ENCODE measurements at places on chromosomes 2 and 18.

- no peak for DNase-seq
Measured at GRCh38 chr2:27664154-27664574, 475 bp downstream of the SLC4A1AP start.

DNA sequence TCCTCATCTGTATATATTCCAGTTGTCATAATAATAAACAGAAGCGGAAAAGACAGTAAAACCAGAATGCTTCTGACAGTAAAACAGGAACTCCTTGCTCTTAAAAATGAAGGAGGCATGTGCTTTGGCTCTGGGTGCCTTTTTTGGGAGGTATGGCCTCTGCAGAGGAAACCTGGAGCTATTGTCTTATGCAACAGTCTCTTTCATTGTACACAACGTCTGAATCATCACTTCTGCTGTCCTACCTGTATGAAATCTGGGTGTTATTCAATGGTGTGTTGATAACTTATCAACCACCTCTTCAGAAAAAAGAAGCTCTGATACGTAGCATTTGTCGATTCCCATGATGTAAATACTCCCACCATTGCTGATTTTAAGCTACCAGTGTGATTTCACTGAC lies 64.8 kb downstream of the CDCA7 start:
- no peak for DNase-seq

- DNase-seq: no peak
Measured at GRCh38 chr2:2830576-2830975, 499.5 kb upstream of the MYT1L start.

- DNase-seq: no peak
Measured at GRCh38 chr2:26849056-26849999, 1.4 kb downstream of the DPYSL5 start.

- DNase-seq: no peak
Measured at GRCh38 chr2:79640001-79640400, 127.2 kb downstream of the CTNNA2 start.

- DNase-seq: no peak
Measured at GRCh38 chr2:64978514-64979268, 10.5 kb upstream of the SLC1A4 start.

GRCh38 chr18:58284699-58285448 lies 240.8 kb downstream of the NEDD4L start:
- no peak for DNase-seq

- DNase-seq: no peak
Measured at GRCh38 chr2:12192762-12193161, 446.3 kb downstream of the LPIN1 start.

GRCh38 chr18:79589601-79590091 lies 90.0 kb upstream of the CTDP1 start:
- DNase-seq: no peak

DNA sequence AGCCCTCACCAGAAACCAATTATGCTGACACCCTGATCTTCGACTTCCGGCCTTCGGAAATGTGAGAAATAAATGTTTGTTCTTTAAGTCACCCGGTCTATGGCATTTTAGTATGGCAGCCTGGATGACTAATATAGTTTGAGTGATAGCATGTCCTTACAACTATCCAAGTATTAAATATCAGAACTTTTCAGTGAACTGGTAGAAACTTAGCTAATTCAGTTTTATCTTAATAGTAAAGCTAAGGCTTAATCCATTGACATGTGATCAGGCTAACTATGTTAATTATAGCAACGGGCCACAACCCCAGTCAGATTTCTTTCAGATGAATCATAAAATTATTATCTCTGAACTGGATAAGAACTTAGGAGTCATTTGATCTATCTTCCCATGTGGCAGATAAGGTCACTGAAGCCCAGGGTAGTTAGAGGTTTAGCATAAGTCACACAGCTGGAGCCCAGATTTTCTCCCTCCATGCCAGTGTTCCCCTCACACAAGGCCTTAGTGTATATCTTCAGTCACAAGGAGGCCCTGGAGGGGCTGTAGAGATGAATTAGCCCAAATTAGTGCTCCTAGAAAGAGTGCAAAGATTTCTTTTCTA lies 40.7 kb upstream of the UPP2 start:
- DNase-seq: no peak

DNA sequence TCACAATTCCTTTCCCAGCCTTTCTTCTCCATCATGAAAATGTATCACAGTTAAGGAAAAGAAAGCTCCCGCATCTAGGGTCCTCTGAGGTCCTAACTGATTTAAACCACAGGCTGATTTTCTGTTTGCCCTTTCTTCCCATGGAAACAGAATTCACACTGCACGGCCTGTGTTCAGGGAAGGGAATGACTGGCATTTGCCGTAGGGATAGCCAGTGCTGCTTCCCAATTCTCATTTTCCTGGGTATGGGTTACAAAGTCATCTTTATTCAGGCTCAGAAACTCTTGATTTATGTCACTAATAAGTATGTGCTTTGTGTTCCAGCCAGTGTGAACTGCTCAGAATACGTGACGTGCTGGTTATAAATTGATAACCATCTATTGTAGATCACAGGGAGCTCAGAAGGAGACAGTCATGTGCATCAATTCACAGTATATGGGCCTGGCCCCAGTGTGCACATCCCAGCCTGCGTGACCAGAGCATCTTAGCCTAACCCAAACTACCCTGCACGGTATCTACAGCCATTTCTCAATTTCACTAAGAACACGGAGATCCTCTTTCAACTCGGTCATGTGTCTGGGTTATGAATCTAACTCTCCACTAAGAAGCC lies 163.3 kb downstream of the LRRC30 start:
- DNase-seq: no peak

DNA sequence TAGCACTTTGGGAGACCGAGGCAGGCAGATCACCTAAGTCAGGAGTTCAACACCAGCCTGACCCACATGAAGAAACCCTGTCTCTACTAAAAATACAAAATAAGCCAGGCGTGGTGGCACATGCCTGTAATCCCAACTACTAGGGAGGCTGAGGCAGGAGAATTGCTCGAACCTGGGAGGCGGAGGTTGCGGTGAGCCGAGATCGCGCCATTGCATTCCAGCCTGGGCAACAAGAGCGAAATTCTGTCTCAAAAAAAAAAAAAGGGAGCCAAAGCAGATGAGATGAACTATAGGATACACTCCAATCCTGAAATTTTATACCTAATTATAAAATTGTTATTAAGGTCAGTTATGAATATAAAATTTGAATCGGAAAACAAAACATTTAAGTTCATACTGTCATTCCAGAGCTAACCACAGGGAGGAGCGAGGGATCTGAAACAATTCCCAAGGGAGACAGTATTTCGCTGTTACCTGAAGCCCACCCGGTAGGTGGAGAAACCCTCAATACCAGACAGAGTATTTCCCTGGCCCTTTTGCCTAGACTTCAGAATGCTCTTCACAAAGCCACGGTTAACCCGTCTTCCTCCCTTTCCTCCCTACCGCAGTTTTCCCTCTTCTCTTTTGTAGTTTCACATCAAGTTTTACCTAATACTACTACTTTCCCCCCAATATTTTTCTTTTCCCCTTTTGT lies 1.4 kb downstream of the PPM1G start:
- no peak for DNase-seq

GRCh38 chr2:236338495-236339184 lies 74.4 kb upstream of the ASB18 start:
- no peak for DNase-seq

DNA sequence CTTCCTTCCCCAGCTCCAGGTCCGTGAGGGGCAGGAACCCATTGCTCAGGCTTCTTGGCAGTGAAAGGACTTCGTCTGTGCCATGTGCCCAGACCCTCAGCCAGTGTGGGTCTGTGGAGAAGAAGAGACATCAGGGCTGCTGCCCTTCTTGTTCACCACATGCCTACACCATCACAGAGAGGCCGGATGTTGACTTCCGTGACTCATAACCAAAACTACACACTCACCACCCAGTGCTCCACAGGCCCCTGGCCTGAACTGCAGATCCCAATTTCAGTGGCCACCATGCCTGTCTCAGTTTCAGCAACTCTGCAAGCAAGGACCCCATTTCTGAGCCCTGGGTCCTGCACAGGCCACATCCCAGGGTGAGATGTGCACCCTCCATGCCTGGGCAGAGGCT lies 332.6 kb upstream of the SALL3 start:
- no peak for DNase-seq

GRCh38 chr2:9228088-9228751 lies 21.6 kb downstream of the ASAP2 start:
- DNase-seq: no peak

DNA sequence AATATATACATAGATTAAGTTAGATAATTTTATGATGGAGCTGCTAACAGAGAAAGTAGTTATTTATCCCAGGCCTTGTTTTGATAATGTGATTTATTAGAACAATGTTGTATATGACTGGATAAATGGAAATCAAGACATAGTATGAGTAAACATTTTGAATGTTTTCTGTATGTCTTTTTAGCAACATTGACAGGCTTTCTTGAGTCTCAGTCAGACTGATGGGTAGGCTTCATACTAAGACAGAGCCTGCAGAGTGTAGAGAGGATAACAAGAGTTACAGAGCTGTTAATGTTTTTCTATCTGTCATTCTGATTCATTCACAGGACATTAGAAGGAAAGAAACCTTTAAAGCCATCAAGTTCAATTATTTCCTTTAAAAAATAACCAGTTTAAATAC lies 478.5 kb downstream of the LRP1B start:
- no peak for DNase-seq

DNA sequence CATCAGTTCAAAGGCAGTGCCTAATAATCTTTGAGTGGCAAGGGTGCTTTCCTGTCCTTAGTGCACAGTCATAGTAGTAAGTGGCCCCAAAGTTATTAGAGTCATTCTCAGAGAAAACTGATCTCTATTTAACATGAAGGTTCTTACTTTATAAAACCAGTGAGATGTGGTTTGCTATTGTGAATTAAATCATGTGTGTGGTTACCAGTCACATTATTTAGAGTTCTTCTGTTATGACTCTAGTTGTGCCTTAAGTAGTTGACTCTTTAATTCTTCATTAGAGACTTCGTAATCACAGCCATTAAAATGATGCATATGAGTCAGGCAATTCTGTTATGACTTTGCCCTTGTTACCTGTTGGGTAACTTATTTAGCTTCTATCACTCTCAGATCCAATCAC lies 1392.9 kb upstream of the ACVR2A start:
- DNase-seq: no peak

DNA sequence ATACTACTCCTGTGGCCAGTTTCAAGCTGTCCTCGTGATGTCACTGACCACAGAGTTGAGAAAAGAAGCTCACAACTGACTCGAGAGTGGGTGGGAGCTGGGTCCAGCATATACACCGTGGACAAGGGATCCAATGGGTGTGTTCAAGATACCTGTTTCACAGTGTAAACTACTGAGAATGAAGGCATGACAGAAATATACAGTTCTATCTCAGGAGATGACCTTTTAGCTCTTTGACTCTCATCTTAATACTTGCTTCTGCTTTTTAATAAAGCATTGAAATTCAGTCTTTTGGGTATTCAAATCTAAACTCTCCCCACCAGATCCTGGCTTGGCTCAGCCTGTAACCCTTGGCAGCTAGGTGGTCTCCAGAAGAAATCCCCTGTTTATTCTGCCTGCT lies 130.1 kb downstream of the MAP2 start:
- no peak for DNase-seq

DNA sequence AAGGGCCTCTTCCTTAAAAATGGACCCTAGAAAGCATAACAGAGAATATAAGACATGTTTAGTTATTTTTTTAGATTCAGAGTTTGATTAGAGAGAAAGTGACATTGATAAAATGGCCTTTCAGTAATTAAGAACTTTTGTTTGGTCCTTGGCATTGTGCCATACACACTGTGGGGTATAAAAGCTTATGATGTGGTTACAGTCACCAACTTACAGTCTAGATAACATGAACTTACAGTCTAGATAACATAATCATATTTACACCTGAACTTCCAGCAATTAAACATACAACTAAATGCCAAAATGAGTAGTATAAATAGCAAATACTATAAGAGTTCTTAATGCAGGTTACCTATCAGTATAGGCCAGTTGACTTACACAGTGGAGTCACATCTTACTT lies 25.6 kb upstream of the EFEMP1 start:
- no peak for DNase-seq

DNA sequence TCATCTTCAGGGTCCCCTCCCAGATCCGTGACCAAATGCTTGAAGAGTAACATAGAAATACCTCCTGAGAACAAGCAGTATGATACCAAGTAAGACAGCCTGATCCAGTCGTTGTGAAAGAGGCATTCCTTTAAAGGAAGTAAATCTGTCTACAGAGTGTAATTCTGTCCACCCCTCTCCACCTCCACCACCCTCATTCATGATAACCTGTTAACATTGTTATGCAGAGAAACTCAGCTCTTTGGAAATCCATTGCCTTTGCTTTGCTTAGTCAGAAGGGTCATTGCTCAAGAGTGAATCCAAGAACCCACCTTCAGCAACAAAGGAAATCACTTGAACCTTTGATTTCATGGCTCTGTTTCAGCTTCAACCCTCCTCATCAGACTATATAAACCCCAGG lies 155.6 kb downstream of the CYP26B1 start:
- no peak for DNase-seq

DNA sequence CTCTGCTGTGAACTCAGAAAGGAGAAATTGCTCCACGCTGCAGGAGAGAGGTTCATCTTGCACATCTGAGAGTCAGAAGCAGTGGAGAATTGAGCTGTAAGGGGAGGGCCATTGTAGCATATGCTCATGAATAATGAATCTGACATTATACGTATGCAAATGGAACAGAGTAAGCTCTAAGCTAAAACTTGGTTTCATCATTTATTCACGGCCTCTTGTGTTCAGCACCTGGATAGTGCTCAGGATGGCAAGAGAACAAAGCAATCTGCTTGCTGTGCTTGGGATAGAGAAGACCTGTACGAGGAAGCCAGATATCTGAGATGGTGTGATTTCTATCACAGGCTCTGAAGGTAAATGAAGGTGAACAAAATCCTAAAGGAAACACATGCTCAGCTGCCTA lies 87.9 kb upstream of the GCFC2 start:
- DNase-seq: no peak

DNA sequence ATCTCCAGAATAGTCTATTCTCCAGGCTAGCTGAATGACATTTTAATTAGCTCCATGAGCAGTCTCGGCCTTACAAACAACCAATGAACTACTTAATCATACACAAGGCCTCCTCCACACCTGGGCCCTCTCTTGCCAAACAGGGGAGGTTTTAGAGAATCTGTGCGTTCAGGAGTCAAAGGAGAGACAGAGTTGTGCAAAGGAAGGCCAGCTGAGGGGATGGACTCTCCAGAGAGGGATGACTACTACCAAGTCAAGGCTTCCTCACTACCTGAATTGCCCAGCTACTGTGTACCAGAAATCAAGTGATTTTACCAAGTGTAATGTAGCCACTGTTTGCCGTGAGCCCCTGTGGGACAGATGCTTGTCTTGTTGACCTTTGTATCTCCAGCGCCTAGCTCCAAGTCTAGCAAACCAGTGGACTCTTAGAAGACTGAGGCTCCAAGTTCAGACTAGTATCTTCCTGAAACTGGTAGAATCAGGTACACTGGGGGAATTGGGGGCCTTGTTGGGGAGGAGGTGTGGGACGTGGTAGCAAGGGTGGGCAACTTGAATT lies 123.1 kb upstream of the STON1 start:
- DNase-seq: no peak

GRCh38 chr2:182625814-182626213 lies 90.2 kb upstream of the DNAJC10 start:
- DNase-seq: no peak

GRCh38 chr18:54147439-54147838 lies 77.0 kb downstream of the MBD2 start:
- DNase-seq: no peak
